AG09309 (cell line): ENCODE measurements at places on chromosomes 16 and 17.

DNA sequence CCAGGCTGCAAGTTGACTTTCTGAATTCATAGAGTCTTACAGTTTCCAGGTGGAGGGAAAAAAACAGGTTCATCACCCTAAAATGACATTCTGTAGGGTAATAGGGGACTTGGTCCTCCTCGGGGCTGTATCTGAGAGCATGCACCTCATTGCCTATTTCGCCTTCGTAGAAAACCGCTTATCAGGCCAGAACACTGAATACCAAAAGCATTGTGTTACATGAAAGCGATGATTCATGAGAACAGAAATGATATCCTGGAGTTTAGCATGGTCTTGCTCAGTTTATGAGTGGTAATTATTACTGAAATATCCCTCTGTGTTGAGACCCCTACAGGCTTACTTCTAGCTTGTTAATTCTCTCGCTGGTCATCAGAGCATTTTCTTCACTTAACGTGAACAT lies 61.4 kb upstream of the ARHGAP44 start:
- DNase-seq, result no peak

- DNase-seq, result no peak
These were observed 237.3 kb upstream of the WSCD1 start for GRCh38 chr17:5832886-5833285.

GRCh38 chr16:68284847-68285246 lies 20.5 kb downstream of the SLC7A6 start:
- DNase-seq, result no peak

DNA sequence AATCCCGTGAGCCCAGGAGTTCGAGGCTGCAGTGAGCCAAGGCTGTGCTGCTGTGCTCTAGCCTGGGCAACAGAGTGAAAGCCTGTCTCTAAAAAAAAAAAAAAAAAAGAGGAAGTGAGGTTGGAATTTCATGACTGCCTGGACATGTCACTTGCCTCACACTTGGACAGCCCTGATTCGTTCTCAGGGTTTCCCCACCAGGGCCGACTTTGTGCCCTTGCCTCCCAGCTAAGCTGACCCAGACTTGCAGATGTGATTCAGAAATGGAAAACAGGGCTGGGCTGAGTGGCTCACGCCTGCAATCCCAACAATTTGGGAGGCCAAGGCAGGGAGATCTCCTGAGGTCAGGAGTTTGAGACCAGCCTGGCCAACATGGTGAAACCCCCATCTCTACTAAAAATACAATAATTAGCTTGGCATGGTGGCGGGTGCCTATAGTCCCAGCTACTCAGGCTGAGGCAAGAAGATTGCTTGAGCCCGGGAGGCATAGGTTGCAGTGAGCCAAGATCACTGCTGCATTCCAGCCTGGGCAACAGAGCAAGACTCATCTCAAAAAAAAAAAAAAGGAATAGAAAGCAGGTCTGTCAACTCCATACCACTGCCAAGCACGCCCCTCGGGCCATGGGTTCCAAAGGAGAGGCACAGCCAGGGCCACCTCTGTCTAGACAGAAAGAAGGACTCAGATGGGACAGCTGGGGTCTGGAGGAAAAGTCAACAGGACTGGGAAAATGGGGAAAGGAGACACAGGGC lies 46.9 kb downstream of the SOCS1 start:
- DNase-seq, result no peak

DNA sequence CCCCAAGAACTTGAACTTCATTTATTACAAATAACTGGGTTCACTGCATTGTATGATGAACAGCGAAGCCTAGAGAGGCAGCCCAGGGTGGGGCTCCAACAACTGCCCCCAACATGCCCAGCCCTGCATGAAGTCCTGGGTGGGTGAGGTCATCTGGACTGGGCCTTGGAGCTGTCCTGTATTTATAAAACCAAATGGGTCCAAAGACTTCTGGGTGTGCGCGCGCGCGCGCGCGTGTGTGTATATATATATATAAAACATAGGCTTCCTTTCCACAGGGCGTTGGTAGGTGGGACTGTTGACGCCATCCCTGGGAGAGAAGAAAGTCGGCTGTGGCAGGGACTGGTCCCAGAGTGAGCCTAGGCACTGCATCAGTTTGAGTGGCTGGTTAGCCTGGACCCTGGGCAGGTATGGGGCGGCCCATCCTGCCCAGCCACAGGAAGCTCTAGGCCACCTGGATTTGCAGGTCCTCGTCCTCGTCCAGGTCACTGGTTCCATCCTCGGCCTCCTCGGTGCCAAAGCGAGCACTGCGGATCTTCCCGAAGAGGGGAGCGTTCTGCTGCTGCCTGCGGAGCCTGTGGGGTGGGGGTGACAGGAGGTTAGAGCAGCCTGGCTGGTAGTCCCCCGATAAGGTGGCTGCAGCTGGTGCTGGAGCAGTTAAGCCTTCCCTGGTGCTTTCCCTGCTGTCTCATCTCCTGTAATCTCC lies 23.9 kb downstream of the CCDC102A start:
- DNase-seq, result no peak

DNA sequence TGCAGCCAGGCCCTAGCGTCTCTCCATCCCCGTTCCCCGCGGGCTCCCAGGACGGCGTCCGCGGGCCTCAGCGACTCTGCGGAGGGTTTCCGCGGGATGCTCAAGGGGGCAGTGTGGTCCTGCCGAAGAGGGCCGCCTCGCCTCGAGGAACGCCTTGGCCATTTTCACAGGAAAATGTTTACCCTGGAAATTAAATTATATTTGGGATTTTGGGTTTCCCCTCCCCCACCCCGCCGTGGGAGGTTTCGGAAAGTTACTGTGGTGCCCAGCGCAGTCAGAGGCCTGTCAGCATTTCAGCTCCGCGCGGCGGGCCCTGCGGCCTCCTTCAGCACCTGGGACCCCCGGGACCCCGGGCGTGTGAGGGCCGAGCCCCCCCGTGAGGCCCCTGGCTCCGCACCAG lies 94.5 kb downstream of the PCTP start:
- no peak for DNase-seq

- DNase-seq, result no peak
These were observed 327.4 kb upstream of the CCL2 start for GRCh38 chr17:33927732-33928133.

DNA sequence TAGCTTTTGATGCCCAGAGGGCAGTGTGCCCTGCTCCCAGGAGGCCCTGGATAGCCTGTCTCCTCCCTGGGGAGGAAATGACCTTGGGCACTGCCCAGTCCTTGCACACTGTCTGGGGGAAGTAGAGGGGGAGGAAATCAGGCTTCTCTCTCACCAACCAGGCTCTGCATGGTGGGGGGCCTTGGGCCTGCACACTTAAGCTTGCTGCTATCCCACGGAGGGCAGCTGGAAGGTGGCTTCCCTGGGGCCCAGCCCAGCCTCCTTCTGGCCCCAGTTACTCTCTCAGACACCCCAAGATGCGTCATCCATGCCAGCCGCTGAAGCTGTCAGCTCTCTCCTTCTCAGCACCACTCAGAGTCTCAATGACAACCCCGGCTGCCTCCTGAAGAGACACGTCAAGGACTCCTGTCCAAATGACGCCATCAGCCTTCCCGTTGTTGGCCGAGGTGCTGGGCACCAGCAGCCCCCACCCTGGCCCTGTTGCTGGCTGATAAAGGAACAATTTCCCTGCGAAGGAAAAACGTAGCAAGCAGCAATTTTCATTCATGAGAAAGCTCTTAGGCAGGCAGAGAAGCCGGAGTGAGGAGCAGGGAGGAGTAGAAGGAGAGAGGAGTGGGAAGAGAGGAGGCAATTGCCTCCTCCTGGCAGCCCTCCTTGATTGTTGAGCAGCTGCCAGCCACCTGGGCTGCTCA lies 95.5 kb downstream of the SDK2 start:
- DNase-seq, result no peak

DNA sequence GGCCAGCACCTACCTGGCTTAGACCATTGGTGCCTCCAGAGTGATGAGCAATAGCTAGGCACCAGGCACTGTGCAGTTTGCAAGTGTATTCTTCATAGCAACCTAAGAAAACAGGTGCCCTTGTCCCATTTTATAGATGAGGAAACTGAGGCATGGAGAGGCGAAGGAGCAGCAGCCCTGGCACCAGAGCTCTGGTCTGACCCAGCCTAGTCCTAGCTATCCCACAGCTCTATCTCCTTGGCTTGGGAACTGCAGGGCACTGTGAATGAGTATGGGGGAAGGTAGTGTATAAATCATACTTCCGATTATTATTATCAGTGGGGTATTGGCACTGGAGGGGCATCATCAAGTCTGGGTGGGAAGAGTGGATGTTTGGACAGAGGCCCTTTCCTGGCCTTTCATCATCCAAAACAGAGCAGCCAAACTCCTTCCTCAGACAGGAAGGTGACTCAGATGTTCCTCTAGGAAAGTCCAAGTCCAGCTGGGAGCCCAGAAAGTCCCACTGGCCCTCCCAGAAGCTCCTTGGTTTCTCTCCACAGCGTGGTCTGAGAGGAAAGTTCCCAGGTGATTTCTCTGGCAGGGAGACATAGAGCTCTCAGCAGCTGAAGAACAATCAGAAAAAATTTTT lies 32.0 kb upstream of the PLLP start:
- peak; percentile 84 for DNase-seq

GRCh38 chr17:82299452-82299851 lies 18.0 kb downstream of the CD7 start:
- no peak for DNase-seq

- DNase-seq, result no peak
These were observed 8.3 kb downstream of the SLC7A6 start for GRCh38 chr16:68272507-68273209.

DNA sequence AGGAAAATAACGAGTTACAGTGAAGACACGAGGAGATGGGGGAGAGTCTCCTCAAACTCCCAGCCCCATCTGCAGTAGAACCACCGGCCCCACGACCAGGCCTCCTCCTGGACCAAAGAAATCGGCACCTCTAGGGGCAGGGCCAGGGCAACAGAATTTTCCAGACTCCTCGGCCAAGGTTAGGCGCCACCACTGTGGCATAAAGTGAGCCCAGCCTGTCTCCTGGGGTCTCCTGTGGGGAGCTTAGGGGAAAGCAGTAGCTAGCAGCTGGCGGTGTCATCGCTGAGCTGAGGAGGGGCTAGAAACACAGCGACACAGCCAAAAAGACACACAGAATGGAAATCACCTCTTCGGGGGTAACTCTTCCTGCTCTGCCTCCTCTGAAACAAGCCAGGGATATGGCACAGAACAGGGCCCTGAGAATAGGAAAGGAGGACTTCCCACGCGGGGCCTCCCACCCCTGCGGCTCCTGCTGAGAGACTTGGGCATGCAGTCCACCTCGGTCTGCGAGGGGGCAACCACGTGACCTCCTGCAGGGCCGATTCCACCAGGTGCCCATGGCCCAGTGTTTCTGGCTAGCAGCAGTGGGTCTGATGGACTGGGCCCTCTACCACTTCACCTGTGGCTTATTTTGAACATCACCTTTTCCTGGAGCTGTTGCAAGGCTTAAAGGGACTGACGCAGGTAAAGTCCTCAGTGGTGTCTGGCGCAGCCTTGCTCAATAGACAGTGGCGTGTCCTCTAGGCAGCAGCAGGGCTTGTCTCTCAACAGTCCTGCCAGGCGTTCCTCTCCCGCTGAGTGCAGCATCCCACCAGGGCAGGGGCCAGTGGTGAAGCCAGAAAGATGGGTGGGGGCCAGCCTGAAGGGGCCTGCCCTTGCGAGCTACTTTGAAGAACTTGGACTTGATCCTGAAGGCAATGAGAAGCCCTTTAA lies 6.7 kb upstream of the GINS2 start:
- no peak for DNase-seq

DNA sequence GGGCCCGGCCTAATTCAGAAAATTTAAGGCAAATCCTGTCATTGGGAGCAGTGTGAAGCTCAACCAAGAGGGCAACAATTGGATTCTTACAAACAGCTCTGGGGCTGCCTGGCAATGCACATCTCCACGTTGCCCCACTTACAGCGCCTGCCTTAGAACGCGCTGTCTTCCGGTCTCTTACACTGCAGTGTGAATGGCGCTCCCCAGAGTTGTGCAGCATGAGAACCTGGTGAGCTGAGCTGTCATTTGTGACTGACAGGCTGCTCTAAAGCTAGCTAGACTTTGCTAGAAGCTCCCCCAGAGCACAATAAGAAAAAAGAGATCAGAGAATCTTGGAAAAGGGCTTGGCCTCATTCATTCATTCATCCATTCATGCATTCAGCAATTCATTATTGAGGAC lies 64.5 kb upstream of the PLCG2 start:
- no peak for DNase-seq

DNA sequence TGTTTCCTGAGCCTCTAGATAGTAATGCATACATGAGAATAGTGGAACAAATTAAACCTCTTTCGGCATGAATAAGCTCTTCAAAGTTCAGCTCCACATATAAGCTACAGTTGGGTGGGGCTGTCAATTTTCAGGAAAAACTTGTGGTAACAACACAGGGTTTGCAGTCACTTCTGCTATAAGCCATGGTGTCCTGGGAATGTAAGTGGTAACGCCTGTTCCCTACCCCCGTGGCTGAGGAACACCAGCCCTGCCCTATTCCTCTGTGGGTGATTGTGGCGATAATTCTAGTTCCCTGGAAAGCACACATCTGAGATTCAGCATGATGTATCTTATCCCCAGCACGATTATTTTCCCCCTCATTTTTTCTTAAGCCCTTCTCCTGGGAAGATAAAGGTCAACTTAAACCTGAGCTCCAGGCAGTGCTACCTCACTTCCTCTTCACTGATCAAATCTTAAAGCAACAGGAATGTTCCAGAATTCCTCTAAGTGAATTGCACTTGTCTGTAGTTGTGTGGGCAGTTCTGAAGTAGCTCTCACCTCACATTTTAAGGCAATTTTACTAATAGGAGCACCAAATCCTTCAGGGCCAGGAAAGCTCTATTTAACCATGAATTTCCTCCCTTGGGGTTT lies 500.7 kb upstream of the HSBP1 start:
- no peak for DNase-seq

GRCh38 chr17:81298325-81298990 lies 3.4 kb upstream of the SLC38A10 start:
- DNase-seq, result no peak
